ENCODE measurements at places on chromosomes 11 and 22.

GRCh38 chr11:134905517-134905916, 493.5 kb upstream of the B3GAT1 start:
- no peak for DNase-seq

DNA sequence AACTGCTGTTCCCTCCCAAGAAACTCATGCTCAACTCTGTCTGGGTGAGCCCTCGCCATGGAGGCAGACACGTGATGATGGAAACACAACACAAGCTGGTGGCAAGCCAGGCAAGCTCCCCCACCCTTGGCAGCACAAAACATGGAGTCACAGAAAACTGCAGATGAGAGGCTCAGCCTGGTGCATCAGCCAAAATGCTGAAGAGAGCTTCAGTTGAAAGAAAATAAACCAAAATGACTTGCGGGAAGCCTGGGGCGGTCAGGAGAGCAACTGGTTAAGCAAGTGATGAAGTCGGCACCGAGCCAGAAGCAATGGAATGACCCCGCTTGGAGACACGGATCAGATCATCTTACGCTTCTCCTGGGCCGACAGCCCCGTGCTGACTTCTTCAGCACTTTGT, 68.3 kb downstream of the C11orf58 start:
- no peak for DNase-seq

GRCh38 chr11:33698921-33699320, 1.7 kb downstream of the C11orf91 start:
- DNase-seq, result no peak

DNA sequence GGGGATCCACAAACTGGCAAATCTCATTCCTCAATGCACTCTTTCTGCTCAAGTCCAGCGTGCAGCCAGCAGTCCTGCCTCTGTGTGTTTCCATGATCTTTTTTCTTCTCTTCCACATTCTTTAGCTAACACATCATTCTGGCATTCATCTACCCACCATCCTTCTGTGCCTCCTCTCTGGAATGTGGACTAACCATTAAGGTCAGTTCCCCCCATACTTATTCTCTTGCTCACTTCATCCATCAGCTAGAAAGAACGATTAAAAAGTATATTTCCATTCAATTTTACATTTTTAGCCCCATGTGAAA, 7.8 kb downstream of the KIRREL3 start:
- no peak for DNase-seq

GRCh38 chr11:108663154-108663877, 1.6 kb upstream of the DDX10 start:
- no peak for DNase-seq

DNA sequence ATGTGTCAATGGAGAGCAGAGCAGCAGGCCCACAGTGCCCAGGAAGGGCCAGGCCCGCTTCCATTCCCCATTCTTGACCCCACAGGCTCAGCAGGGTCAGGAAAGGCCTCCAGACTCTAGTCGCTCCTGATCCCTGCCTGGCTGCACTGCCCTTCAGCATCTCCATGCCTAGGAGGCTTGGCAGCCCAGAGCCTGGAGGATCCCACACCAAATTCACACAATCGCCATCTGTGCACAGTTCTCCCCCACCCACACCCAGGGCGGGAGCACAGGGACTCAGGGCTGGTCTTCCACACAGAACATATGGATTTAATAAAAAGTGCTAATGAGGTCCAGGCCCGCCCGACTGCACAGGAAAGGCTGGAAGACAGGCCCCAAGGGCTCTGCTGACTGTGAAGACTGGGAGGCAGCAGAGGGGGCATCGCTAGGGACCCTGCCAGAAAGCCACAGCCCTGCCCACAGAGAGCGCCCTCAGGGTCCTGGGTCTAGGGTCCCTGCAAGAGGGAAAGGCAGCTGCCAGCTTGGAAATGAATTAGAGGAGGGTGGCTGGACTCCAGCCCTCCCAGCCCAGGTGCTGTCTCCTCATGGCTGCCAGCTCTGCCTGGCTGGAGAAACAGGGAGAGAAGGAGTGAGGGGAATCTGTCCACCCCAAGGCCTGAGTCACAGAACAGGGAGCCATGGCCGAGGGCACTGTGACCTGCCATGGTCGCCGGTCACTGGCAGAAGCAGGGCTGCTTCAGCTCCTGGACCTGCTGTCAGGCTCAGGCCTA, 39.7 kb downstream of the DKK3 start:
- DNase-seq, result no peak

DNA sequence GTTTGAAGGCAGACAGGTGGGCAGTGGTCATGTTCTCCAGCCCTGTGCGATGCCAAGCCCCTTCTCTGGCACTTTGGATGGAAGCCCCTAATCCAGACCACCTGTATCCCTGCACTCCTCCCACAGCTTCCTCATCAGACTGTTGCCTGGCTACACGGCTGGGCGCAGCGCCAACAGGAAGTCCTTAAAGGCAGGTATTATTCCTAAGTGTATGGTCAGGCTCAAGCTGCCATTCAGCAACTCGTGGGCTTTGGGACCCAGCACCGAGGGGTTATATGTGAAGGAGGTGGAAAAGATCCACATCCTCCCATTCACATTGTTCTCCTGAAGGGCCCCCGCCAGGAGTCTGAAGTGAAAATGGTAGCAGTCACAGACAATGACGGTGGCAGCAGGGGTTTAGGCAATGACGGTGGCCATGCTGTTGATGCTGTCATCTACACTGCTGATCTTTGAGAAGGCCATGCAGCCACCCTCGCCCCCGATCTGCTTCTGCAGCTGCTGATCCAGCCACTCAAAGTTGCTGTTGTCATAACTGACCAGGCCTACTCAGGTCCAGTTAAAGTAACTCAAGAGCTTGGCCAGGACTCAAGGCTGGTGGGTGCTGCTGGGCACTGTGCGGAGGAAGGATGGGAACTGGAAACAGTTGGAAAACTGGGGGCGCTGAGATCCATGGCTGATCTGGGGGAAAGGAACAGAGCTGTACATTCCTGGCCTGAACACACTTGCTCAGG, 27.7 kb downstream of the OR6Q1 start:
- no peak for DNase-seq

DNA sequence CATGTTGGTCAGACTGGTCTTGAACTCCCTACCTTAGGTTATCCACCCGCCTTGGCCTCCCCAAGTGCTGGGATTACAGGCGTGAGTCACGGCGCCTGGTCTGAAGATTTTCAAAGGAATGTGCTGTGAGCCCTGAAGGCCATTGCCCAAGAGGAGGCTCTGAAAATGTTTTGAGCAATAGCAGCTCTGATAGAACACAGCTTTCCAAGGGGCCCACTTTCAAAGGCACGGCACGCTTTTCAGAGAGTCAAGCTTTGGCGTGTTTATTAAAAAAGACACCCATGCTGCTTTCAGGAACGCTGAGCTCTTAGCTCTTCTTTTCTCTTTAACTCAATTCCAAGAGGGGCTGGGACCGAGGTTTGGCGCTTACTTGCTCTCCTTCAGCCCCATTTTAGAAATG, 73.8 kb upstream of the CDON start:
- DNase-seq, result no peak

DNA sequence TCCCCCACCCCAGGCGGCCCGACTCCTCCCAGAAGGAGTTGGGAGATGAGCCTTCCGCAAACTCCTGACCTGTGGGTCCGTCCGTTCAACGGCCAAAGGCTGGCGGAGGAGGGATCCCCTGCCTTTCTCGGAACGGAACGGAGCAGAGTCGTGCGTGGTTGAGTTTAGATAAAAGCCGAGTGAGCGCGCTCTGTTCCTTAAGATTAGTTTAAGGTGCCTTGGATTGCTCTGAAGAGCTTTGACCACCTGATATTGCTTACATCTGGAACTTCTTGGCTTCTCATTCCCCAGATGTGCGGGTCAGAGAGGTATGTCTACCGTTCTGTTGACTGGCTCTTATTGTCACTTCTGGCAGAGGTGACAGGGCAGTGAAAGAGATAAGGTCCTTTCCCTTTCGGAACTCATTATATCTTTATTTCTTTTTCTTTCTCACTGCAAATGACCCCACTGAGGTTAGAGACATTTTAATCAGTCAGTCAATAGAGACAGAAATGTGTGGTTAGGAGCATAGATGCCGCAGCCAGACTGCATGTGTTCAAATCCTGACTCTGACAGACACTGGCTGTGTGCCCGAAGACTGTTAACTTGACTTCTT, at the start of gene TRIM6:
Gene TRIM6 (plus strand): TSS at position 31 of the 595 bp plus-strand sequence. CDS start 261 bp downstream, at position 292.
- no peak for DNase-seq

DNA sequence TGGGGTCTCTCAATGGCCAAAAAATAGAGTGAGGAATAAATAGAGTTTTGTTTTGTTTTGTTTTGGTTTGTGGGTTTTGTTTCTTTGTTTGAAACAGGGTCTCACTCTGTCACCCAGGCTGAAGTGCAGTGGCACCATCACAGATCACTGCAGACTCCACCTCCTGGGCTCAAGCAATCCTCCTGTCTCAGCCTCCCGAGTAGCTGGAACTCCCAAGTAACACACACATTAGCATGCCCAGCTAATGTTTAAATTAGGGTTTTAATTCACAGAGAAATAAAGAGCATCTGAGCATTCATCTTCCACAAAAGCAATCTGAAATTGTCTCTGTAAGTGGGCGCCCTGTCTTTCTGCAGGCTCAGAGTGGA, 9.2 kb upstream of the IFITM3 start:
- DNase-seq, result no peak

DNA sequence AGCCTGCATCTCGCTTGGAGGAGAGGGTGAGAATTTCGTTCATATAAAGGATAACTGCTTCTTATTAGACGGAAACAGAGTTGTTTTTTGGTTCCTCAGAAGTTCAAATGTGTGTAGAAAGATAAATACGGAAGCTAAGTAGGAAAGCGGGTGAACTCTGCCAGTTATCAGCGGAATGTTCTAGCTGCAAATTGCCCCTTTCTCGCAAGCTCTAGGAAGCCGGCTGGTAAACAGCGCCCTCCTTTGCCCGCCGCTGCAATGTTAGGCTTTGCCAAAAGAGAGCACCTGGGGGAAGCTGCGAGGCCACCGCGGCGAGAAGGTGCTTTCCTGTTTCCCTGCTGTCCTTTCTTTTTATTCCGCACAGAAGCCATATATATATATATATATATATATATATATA, 67.0 kb downstream of the IGLL5 start:
- no peak for DNase-seq

DNA sequence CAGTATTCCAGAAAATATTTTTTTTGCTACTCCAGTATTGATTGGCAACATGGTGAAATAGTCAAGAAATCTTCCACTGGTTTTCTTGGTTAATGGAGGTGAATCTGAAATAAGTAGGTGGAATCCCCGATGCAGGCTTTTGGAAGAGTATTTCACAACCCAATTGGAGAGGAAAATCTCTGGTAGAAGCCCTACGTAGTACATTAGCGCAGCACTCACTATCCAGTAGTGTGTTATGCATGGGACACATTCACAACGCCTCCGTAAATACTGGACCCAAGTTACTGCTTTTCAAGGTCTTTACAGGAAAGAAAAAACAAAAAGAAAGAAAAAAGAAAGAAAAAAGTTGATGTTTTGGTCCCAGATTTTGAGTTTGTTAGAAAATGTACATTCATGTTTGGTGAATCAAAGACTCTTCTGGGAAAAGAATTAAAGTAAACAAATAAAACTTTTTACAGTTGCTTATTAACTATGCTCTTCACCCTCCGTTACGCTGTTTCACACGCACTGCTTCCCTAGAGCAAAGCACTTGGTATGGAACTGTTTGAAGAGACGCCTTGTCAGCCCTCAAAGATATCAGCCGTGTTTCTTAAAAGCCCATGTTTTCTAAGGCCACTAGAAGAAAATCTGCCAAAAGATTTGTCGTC, 170.4 kb upstream of the CTSC start:
- no peak for DNase-seq
